ENCODE measurements at places on chromosomes 5 and 9.

GRCh38 chr9:8356406-8356805 lies 556.8 kb upstream of the DMAC1 start:
- DNase-seq: no peak

GRCh38 chr9:350384-350783 lies 135.7 kb downstream of the DOCK8 start:
- DNase-seq: no peak

DNA sequence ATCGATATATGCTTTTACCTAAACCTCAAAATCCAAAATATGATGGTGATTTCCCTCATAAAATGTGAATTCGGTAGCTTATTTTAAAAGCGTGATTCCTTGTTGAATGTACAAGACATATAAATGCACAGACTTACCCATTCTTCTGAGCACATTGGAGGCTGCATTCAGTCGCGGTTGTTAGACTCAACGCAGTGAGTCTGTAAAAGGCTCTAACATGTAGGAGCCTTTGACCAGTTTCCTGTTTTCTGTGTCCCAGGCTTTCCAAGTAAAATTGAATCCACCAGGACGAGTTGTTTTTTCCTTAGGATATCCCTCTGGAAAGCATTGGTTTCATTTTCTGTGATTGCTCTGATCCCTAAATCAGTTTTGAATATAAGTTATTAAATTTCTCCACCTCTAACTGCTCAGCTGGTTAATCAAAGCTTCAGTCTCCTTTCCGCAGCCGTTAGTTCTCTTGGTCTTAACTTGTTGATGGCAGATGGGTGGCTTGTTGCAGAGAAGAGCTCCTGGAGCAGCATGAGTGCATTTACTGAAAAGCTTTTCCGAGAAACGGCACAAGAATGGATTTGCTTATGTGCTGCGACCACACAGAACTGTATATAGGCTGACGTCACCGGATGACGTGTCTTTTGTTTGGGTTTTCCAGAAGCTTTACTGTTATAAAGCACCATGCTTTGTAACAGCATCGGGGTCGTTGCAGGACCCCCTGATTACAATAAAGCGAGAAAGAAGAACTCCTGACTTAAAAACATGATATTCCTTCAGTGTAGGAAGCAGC lies at the start of gene LRRTM2:
Gene LRRTM2, minus strand, starts transcription at position 565 of the 781 bp plus-strand sequence. Its CDS starts 424 bp downstream, at position 141.
- no peak for DNase-seq

DNA sequence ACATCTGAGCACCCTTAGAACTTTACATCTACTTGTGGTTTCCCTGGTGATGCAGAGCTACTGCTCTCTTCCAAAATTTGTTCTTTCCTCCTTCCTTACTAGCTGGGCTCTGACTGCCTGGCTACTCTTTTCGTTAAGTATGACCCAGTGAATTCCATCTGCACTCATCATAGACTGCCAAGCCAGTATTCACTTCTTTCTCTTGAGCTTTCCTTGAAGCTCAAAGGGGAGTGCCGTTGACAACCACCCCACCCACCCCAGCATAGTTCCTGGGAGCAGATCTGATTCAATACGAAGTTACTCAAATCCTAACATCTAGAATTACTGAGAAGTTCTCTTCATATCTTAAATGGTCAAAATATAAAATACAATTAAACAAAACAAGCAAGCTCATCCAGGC lies 190.5 kb downstream of the ADAMTS12 start:
- DNase-seq: no peak

DNA sequence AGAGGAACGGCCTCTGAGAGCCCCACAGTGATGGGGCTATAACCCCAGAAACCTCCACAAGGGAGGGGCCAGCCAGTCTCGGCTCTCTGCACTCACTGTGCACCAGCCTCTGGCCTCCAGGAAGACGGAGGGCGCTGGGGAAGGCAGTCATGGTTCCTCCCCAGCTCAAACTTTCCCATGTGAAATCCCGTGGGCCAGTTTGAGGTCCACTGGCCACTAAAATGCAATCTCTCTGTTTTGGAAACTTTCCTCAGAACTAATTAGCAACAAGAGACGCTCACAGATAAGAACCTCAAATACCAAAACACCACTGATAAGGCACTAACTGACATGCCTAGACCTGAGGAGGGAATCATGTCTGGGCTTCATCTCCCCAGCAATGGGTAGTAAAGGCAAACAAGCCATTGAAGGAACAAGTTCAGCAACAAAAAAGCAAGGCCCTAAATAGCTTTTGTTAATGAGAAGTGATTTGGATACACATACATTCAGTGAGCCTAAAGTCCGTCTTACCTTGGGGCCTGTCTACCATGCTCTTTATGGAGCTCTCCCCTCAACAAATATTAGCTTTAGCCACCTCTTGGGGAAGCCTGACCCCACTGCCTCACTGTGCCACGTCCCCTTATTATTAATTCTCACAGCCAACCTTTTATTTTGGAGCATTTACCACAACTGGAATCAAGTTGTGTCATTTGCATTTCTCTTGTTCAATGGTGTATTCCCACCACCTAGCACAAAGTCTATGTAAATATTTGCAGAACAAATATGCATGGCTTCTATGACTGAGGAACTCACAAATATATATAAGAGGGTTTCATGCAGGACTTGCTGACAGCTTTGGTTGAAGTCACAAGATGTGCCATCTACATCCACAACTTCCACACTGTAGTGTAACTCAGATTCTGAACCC lies 56.1 kb upstream of the GLRX start:
- no peak for DNase-seq

GRCh38 chr5:66769839-66770617 lies 173.8 kb downstream of the MAST4 start:
- DNase-seq: no peak

- no peak for DNase-seq
Measured at GRCh38 chr5:157767689-157768088, 24.2 kb downstream of the LSM11 start.

- no peak for DNase-seq
Measured at GRCh38 chr5:102450313-102450990, 48.3 kb downstream of the SLCO6A1 start.

- DNase-seq: no peak
Measured at GRCh38 chr5:59637884-59638580, 255.5 kb downstream of the PDE4D start.

GRCh38 chr5:126268697-126269315 lies 154.4 kb upstream of the GRAMD2B start:
- DNase-seq: no peak
